Vein endothelial cell (primary cell): ENCODE measurements at places on chromosomes 4 and X. TPM values are rescaled to one million over a fixed set of nuclear protein-coding genes. Genes with fewer than 3 reads are reported as not detected.

The TMEM31 gene
- not detected in 2 replicates for total RNA-seq

The GAGE12J gene
- not detected in 2 replicates for total RNA-seq

The ZFP92 gene
- 0.33 and 0.57 TPM in 2 replicates for total RNA-seq

The GPR82 gene
- total RNA-seq = not detected in 2 replicates

The F11 gene
- not detected in 2 replicates for total RNA-seq

The PAGE2 gene
- total RNA-seq = not detected in 2 replicates

The TMEM129 gene
- 30.6 and 36.9 TPM in 2 replicates for total RNA-seq

The ATOH1 gene
- total RNA-seq = not detected in 2 replicates

The FGFBP2 gene
- not detected in 2 replicates for total RNA-seq

The STOX2 gene
- total RNA-seq = 0.98 and 1.3 TPM in 2 replicates

The CABS1 gene
- not detected in 2 replicates for total RNA-seq

The DCK gene
- total RNA-seq = 18.6 and 21.1 TPM in 2 replicates

The ITGB1BP2 gene
- total RNA-seq = 2.0 and 2.7 TPM in 2 replicates

The CTAG1B gene
- total RNA-seq = not detected in 2 replicates

The IQCM gene
- not detected in 2 replicates for total RNA-seq

The PLAC1 gene
- 0.33 TPM in 1 of 2 replicates, not detected in the other for total RNA-seq

The BEND4 gene
- total RNA-seq = under 0.01 and 0.10 TPM in 2 replicates

The CT47C1 gene
- total RNA-seq = not detected in 2 replicates

The ART3 gene
- 0.33 TPM in 1 of 2 replicates, not detected in the other for total RNA-seq

The TRAM1L1 gene
- total RNA-seq = 0.65 and 1.1 TPM in 2 replicates

The TKTL1 gene
- total RNA-seq = 0.10 TPM in 1 of 2 replicates, not detected in the other

The FAM47E gene
- total RNA-seq = not detected in 2 replicates

The PNCK gene
- not detected in 2 replicates for total RNA-seq

The TACR3 gene
- not detected in 2 replicates for total RNA-seq

The SRP72 gene
- total RNA-seq = 79.0 and 140 TPM in 2 replicates

The MTCP1 gene
- total RNA-seq = 1.4 and 2.9 TPM in 2 replicates

The TENM3 gene
- total RNA-seq = 20.3 and 23.1 TPM in 2 replicates
